Neural crest cell (in vitro differentiated cells): ENCODE measurements at places on chromosomes 6 and 20.

- no peak for DNase-seq
Measured at GRCh38 chr6:165704045-165704748, 41.2 kb upstream of the PDE10A start.

DNA sequence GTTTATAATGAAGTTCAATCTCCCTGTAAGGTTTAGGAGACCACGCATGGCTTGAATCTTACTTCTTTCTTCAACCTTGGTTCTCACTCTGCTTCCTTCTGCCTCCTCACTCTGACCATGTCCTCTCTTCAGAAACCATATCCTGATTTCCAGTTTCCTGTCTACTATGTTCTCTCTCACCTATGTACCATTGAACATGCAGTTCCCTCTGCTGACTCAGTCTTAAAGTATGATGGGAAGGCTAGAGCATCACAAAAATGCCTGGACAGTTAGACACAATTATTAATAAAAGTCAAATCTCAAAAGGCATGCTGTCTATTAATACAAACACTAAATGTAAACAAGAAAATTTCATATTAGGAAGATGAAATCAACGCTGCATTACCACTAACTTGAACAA, 151.6 kb downstream of the PRKN start:
- DNase-seq, result no peak

- no peak for DNase-seq
Measured at GRCh38 chr6:102525336-102525735, 1131.8 kb downstream of the GRIK2 start.

- no peak for DNase-seq
Measured at GRCh38 chr6:111679126-111679858, 73.6 kb upstream of the TRAF3IP2 start.

DNA sequence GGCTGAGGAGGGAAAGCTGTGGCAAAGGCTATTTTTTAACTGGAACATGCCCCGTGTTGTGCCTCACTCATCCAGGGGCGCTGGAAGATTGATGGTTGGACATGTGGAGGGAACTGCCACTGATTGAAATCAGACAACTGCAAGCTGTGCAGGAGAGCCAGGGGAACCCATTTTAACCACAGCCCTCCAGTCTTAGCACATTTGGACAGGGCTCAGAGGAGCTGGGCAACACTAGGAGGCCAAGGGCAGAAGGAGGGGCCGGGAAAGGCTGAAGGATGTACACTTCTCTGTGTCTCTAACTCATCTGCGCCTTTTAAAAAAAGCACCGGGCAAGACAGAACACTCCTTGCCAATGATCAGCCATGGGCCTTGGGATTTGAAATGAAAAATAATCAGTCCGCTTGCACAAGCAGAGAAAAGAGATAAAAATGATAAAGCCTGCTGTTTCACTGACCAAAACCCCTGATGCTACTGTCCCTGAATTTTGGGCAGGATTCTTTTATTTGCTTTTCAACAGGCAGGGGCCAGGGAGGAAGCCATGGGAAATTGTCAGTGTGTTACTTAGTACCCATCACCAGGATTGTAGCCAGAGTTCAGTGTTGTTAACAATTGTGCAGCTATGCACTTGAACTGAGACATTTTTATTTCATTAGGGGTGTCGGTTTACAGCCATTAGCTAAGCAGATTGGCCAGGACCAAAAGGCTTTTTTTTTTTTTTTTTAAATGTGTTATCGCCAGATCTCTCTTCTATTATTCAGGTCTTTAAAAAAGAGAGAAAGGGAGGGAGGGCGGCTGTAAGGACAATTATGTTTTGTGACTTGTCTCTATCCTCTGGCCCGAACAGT, 109.3 kb upstream of the EYA4 start:
- DNase-seq, result no peak

DNA sequence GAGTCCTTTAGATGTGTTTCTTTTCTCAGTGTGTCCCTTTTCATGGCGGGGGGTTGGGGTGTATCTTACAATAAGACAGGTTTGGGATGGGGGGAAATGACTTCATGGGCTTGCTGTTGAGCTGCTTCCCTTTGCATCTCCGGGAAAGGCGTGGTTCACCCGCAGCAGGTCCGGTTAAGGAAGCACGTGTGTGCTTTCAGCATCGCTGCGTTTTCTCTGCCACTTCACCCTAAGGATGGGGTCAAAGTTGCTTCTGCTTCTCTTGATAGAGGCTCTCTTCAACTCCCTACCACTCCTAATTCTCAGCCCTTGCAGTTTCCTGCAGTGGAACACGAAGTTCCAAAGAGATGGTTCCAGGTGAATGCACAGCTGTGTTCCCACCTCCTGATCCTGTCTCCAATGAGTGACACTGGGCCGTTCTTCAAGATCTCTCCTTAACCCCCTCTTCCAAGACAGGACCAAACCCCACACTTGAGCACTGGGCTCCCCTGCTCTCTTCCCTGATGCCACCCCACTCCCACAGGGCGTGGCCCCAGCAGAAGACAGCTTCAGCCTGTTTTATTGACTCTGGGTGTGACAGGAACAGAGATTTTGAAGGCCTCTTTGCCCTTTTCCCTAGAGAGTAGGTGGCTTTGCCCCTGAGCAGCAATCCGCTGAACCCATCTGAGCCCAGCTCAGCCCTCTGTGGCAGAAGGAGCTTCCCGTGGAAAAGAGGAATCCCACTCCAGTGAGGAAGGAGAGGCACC, 85.2 kb downstream of the PLEKHG1 start:
- no peak for DNase-seq

- no peak for DNase-seq
Measured at GRCh38 chr6:111068866-111069234, 18.5 kb upstream of the SLC16A10 start.

DNA sequence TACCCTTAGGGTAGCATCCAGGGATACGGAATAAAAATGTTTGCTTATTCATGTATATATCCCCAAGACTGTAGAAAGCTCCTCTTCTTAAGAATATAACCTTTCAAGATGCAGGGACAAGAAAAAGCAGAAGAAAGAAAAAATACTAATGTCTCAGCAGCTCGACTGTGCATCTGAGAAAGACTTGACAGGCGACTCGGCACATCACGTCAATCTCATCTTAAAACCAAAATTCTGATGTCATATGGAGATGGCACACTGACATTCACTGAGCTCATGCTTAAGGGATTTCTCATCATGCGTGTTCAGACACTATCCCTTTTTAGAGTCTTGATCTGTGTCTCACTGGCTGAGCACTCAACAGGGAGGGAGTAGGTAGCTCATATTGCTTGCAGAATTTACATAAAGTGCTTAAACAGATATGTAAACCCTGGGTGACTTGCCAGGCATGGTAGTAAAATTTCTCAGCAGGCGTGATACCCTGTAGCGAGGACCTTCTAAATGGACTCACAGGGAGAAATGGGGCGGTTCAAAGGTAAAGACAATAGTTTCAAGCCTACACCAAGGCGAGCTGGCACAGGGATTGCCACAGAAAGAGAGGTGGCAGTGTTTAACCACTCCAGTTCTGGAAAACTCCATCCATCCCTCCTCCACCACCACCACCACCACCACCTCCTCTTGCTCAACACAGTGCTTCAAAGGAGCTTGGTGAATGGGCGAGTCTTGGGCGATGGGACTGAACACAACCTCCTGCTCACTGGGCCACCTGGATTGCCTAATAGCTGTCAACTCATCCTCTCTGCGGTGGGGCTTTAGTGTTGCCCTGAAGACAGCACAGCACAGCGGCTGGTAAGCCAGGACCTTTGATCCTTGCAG, 330.5 kb downstream of the TFAP2A start:
- DNase-seq, result no peak

GRCh38 chr20:5267092-5267491, 49.7 kb downstream of the PROKR2 start:
- DNase-seq, result no peak

GRCh38 chr6:143140767-143141166, 80.1 kb downstream of the AIG1 start:
- no peak for DNase-seq

DNA sequence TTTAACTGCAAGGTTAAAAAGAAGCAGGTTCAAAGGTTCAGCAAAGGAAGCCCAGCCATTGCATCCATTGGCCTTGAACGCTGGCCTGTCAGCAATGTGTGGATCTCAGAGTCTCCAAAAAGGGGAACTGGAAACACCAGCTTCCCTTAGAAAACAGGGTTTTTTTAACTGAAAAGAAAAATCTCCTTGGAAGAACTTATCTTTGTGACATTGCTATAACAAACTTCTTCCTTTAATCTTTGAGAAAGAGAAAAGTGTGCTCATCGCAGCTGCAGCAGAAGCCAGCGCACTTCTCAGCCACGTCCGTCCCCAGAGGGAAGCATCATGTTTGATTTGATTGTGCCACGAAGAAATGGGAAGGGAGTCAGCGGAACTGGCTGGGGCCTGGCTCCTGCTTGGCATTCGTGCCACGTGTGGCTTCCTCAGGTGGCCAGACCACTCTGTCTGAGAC, 215.0 kb downstream of the SYNDIG1 start:
- DNase-seq, result no peak

DNA sequence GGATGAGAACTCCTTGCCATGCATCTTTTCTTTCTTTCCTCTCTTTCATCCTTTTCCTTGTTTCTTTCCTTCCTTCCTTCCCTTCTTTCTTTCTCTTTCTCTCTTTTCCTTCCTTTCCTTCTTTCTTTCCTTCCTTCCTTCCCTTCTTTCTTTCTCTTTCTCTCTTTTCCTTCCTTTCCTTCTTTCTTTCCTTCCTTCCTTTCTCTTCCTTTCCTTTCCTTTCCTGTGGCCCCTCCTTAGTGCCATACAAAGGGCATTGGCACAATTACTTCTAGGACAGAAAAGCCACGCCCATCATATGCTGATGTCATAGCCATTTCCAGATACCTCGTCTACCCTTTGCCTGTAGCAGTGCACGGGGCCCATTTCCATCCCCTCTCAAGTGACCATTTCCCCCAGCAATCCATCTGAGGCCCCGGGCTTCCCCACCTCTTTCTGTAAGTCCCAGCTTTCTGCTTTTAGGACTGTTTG, 2.2 kb upstream of the CENPB start:
- no peak for DNase-seq

DNA sequence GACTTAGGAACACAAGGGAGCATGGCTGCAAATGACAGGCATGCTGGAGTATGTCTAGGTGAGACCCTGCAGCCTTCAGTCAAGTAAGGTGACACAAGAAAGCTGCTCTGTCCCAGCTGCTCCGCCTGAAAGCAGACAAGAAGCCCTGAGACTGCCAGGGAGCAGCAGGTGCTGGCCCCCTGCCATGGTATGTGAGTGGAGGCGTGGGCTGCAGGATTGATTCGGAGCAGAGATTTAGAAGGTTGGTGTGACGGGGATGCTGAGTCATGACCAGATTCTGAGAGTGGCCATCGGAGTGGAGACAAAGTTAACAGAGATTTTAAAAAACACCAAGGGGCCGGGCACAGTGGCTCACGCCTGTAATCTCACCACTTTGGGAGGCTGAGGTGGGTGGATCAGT, 17.8 kb downstream of the LRP11 start:
- DNase-seq, result no peak

GRCh38 chr20:19932170-19932667, 84.9 kb upstream of the NAA20 start:
- no peak for DNase-seq

GRCh38 chr6:56759521-56759920, 116.8 kb upstream of the DST start:
- no peak for DNase-seq
